Neural progenitor cell (in vitro differentiated cells): ENCODE measurements at places on chromosomes 7 and 10. TPM values are rescaled to one million over a fixed set of nuclear protein-coding genes. Genes with fewer than 3 reads are reported as not detected.

The RPEL1 gene
- not detected in 2 replicates for total RNA-seq

The NAT16 gene
- 0.28 TPM in 1 of 2 replicates, not detected in the other for total RNA-seq

The IGFBP3 gene
- total RNA-seq: 22.0 and 29.0 TPM in 2 replicates

GRCh38 chr10:28906934-28907333 is 229.6 kb downstream of the BAMBI start:
- DNase-seq: no peak
